NCI-H2081 (cell line): ENCODE measurements at places on chromosomes 12 and 14.

- DNase-seq: no peak
These were observed 9.1 kb downstream of the GNG2 start for GRCh38 chr14:51869411-51870100.

DNA sequence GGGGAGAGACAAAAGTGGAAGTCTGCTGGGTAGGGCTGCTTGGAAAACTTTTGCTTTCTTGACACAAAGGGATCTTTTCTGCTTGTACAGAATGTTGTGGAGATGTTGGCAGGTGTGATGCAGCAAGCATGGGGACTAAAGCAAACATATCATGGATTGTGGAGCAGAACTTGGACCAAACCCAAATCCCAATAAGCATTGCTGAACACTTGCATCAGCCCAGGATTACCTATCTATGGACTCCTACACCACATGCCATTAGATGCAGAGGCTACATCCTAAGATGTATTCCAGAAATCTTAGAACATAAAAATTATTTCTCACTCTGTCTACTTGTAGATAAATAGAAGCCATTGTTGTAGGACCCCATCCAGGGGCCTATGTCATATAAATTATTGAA is 44.7 kb upstream of the RERG start:
- no peak for DNase-seq

DNA sequence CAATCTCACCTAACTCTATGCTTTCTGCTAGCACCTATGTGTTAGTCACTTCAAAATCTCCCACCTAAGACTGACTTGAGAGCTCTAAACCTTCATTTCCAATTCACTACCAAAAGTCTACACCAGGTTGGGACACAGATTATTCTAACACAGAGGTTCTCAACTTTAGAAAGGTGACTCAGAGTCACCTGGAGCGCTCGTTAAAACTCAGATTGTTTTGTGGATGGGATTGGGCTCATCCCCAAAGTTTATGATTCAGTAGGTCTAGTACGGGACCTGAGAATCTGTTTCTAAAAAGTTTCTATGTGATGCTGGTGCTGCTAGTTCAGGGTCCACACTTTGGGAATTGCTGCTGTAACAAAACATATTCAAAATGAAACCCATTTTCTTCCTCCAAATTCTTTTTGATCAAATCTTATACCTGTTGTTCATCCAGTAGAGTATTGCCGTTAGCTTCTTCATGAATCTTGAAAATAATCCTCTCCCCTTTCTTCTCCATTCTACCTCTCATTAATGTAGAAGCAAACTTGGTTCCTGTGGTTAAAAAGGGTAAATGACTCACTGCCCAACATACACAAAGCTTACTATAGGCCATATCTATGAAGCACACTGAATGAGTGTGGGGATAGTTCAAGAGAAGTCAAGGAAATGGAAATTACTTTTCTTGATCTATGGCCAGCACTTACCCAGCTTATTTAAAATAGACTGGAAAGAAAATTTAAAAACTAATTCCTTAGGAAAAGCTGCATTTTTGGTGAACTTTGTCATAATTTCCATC is 206.7 kb downstream of the KIF21A start:
- DNase-seq: no peak

GRCh38 chr14:85471744-85472143 is 58.2 kb upstream of the FLRT2 start:
- DNase-seq: no peak

GRCh38 chr12:130338794-130339601 is 1.3 kb downstream of the PIWIL1 start:
- DNase-seq: no peak

DNA sequence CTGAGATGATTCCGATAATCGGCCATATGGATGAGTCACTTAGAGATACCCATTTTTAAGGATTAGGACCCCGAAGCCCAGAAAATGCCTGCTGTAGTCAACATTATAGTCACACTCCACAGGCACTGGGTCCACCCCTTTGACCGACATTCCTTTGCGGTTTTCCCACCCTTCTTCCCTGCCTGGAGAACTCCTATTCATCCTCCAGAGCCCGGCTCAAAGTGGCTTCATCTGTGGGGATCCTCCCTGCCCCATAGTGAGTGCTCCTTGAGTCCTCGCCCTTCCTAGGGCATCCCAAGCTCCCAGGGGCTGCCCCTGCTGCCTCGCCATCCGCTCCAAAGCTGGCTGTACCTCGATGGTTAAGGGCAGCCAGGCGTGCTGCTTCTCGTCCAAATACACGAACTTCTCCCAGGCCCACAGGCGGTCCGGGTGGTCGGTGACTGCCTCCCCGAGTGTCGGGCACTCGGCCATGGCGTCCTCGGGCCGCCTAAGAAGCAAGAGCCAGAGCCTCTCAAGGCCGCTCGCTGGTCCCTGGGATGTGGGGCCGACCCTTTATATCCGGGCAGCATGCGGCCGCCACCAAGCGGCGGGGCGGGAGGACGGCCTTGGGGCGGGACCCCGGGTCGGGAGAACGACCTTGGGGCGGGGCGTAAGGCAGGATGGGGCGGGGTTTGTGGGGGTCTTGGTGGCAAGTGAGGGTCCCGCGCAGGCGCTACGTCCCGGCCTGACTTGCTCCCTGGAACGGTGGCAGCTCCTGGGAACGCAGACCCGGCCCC is at the start of gene TCL1A:
TCL1A (minus strand) TSS at position 530 of the 776 bp plus-strand sequence; CDS start at position 471, 59 bp downstream.
- DNase-seq: no peak

- DNase-seq: no peak
These were observed 3.4 kb upstream of the MYRFL start for GRCh38 chr12:69821456-69822159.

GRCh38 chr12:13135371-13136178 is 32.1 kb upstream of the GSG1 start:
- no peak for DNase-seq

GRCh38 chr12:88530868-88531267 is 49.4 kb downstream of the KITLG start:
- DNase-seq: no peak

DNA sequence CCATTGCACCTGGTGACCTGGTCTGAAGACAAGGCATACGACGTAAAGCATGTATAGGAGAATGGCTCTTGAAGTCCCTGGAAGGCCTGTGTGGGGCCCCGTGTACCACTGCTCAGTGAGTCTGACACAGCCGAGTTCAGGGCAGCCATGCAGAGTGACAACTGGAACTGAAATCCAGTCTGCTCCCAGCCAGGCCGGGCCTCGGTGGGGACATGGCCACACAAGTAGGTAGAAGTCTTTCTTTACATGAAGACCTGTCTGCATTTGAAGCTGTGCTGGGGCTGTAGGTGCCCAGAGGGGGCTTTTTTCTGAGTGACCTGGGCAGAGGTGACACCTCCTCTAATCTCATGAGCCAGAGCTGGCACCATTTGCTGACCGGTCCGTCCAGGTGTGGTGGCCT is 35.7 kb downstream of the ADGRD1 start:
- no peak for DNase-seq

DNA sequence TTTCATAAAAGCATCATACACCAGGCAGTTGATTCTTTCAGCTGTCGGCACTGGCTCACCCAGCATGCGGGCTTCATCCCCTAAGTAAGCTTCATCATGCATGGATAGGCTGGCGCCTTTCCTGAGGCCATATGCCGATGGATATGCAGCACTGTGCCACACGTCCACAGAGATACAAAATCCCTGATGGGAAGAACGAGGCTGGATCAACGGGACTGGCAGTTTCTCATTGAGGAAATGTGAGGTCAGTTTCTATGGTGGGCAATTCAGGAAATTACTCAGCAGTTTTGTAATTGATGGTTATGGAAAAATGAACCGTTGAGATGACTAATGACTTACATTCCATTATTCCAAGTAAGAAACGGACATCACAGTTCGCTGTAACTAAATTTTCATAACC is 453.8 kb downstream of the TMEM121 start:
- DNase-seq: no peak

DNA sequence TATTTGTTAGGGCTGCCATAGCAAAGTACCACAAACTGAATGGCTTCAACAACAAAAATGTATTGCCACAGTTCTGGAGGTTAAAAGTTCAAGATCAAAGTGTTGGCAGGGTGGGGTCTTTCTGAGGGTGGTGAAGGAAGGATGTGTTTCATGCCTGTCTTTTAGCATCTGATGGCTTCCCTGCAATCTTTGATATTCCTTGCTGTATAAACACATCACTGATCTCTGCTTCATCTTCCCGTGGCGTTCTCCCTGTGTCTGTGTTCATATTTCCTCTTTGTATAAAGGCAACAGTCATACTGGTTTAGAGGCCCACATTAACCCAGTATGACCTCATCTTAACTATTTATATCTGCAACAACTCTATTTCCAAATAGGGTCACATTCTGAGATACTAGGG is 167.5 kb downstream of the BTG1 start:
- no peak for DNase-seq

GRCh38 chr12:117484901-117485300 is 123.5 kb upstream of the NOS1 start:
- DNase-seq: no peak

DNA sequence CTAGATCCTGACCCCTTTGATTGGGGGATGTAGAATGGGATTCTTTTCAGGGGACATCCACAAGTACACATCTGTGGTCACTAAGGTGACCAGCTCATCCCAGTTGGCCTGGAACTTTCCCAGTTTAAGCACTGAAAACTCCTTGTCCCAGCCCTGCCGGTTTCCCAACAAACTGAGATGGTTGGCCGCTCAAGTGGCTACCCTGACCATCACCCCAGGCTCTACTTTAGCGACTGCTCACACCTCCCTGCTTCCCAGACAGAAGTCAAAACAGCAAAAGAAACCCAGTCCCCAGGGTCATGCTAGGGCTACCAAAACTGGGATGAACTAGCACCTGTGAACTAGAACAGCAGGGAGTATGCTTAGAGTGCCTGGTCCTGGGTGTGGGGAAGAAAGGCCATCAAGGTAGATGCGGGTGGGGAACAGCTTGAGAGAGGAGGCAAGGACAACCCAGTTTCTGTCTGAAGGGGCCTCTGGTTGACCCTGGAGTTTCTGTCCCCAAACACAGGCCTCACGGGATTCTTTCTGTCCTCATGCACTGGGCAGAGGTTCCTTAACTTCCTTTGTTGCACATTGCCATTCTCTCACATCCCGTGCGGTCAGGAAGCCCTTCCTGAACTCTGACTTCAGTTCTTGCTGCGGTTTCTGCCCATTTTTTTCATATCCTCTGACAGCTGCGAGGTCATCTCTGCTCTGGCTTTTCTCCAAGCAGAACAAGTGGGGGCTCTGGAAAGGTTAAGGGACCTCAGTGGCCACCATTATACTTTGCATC is 1.6 kb downstream of the LTB4R start:
- DNase-seq: no peak
